ENCODE measurements at places on chromosomes 5 and 9.
A peak's percentile ranks its signal among the peaks of the same experiment; 100 is the strongest.

GRCh38 chr9:8315211-8315610, 515.6 kb upstream of the DMAC1 start:
- H3K27me3 ChIP-seq: no peaks in the 10 kb centered on the region
- no peaks in the 10 kb centered on the region for H3K4me1 ChIP-seq
- no peaks in the 10 kb centered on the region for H3K36me3 ChIP-seq
- DNase-seq: no peak

GRCh38 chr5:28864006-28864405, 1825.6 kb upstream of the CDH9 start:
- H3K27ac ChIP-seq: no peak overlapping the region
- H3K4me1 ChIP-seq: no peaks in the 10 kb centered on the region
- no peak overlapping the region for H3K4me3 ChIP-seq
- H3K36me3 ChIP-seq: no peaks in the 10 kb centered on the region

GRCh38 chr5:125696762-125697161, 726.4 kb upstream of the GRAMD2B start:
- H3K36me3 ChIP-seq: no peaks in the 10 kb centered on the region
- H3K4me1 ChIP-seq: no peaks in the 10 kb centered on the region
- no peak overlapping the region for H3K4me3 ChIP-seq

GRCh38 chr5:112546946-112547592, 128.0 kb upstream of the EPB41L4A start:
- no peak overlapping the region for H3K4me3 ChIP-seq
- H3K27me3 ChIP-seq: no peaks in the 10 kb centered on the region
- no peak overlapping the region for H3K27ac ChIP-seq
- no peaks in the 10 kb centered on the region for H3K36me3 ChIP-seq
- no peak for DNase-seq

DNA sequence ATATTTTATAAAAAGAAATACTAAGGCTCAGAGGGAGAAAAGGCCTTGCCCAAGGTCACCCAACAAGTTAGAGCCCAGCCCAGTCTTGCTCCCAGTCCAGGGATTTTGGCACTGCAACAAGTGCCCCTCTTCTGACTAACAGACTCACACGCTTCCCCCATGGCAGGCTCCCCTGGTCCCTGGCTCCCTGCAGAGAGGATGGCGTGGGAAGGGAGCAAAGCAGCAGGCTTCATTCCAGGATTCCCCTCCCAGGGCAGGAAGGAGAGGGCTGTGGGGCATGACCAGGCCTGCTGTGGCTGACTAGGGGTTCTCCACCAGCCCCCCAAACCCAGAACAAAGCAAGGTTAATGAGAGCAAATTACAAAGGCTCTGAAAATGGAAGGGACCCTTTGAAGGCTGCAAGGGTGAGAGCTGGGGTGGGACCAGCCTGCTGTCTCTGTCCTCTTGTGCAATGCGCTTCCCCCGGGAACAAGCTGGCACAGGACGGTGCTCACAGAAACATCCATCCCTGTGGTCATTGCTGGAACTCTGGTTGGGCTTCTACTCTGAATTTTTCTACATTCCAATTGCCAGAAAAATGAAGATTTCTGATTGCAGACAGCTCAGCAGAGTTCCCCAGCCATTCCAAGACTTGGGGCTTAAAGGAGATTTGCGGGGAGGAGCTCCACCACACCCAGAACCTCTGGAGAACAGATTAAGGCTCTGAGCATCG, 37.1 kb upstream of the FAT2 start:
- H3K4me1 ChIP-seq: no peaks in the 10 kb centered on the region
- no peak overlapping the region for H3K4me3 ChIP-seq
- no peaks in the 10 kb centered on the region for H3K36me3 ChIP-seq
- DNase-seq: no peak
- no peaks in the 10 kb centered on the region for H3K27me3 ChIP-seq
- H3K27ac ChIP-seq: no peak overlapping the region

GRCh38 chr5:139856714-139857113, 61.1 kb downstream of the PSD2 start:
- no peaks in the 10 kb centered on the region for H3K4me1 ChIP-seq
- no peaks in the 10 kb centered on the region for H3K36me3 ChIP-seq
- H3K27me3 ChIP-seq: no peaks in the 10 kb centered on the region
- no peak overlapping the region for H3K4me3 ChIP-seq
- DNase-seq: no peak
- H3K27ac ChIP-seq: no peak overlapping the region

- H3K36me3 ChIP-seq: no peaks in the 10 kb centered on the region
- no peak for DNase-seq
- H3K4me3 ChIP-seq: no peak overlapping the region
- no peaks in the 10 kb centered on the region for H3K4me1 ChIP-seq
- no peak overlapping the region for H3K27ac ChIP-seq
- no peaks in the 10 kb centered on the region for H3K27me3 ChIP-seq
Observed at GRCh38 chr5:150848271-150848670, 1.9 kb downstream of the IRGM start.

DNA sequence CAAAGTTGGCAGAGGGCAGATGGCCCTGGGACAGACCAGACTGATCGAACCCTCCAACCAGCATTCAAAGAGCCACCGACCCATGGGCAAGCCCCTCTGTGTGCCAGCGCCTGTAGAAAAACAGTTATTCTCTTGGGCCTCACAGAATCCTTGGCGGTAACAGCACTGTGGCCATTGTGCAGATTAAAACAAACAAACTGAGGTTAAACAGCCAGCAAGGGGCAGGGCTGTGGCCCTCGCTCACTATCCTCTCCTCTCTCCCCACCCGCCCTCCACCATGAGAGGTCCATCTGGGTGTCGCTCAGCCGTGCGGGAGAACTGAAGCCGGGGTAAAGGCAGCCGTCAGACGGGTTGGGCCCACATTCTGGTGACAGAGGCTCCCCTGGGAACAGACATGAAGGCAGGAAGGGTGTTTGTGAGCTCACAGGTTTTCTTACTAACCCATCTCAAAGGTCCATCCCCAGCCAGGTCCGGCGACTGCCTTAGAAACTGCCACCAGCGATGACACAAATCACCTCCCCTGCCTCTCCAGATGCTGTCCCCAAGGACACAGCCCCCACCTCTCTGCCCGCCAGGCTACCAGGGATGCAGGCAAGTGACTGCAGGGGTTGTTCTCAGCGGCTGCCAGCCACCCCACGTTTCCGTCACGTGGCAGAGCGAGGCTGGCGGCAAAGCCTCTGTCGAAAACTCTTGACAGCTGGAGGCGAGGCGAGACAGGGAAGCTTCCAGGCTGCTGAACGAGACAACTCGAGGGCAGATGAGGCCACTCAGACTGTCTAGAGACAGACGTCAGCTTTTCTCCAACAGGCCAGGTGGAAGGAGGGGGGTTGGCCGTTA, 75.8 kb upstream of the SARDH start:
- H3K4me1 ChIP-seq: no peaks in the 10 kb centered on the region
- H3K4me3 ChIP-seq: no peak overlapping the region
- peak; percentile 71 for DNase-seq
- peak overlapping the region; percentile 34 for H3K27ac ChIP-seq
- no peaks in the 10 kb centered on the region for H3K27me3 ChIP-seq

- H3K4me3 ChIP-seq: no peak overlapping the region
- H3K27ac ChIP-seq: peak overlapping the region; percentile 9
- H3K36me3 ChIP-seq: no peaks in the 10 kb centered on the region
- H3K27me3 ChIP-seq: no peaks in the 10 kb centered on the region
- DNase-seq: no peak
- H3K4me1 ChIP-seq: peaks cover 26% of the 10 kb centered on the region
Observed at GRCh38 chr9:7368410-7369292, 430.9 kb downstream of the DMAC1 start.

GRCh38 chr5:107217721-107218130, 453.0 kb downstream of the EFNA5 start:
- H3K36me3 ChIP-seq: no peaks in the 10 kb centered on the region
- DNase-seq: peak; percentile 85
- H3K27ac ChIP-seq: no peak overlapping the region
- H3K4me1 ChIP-seq: no peaks in the 10 kb centered on the region
- no peak overlapping the region for H3K4me3 ChIP-seq

- no peak overlapping the region for H3K4me3 ChIP-seq
- no peaks in the 10 kb centered on the region for H3K4me1 ChIP-seq
- H3K36me3 ChIP-seq: no peaks in the 10 kb centered on the region
- H3K27ac ChIP-seq: no peak overlapping the region
- H3K27me3 ChIP-seq: no peaks in the 10 kb centered on the region
Observed at GRCh38 chr5:122770477-122770876, 4.4 kb upstream of the SNX2 start.

DNA sequence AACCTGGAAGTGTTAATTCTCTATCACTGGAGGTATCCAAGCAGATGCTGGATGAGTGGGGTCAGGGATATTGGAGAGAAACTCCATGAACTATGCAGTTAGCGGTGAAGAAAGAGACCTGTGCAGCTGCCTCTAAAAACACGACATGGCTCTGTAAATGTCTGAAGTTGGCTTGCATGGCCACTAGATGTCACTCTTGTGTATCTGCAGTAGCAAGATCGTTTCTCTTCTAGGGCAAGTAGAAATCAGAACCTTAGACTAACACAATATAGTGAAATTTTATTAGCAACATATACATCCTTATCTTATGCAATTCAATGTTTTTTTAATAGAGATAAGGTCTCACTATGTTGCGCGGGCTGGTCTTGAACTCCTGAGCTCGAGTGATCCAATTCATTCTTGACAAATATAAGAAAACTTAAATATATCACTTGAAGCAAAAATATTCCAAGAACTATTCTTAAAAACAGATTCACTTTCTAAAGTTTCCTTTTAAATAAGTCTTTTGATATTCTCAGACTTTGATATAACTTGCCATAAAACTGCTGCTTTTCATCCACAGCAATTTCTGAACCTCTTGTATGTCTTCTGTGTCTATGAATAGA, 2.9 kb downstream of the OR2S2 start:
- no peak overlapping the region for H3K27ac ChIP-seq
- DNase-seq: no peak
- H3K4me3 ChIP-seq: no peak overlapping the region
- H3K4me1 ChIP-seq: peaks cover 7% of the 10 kb centered on the region

GRCh38 chr9:127505396-127506116, 54.2 kb downstream of the LRSAM1 start:
- H3K27me3 ChIP-seq: no peaks in the 10 kb centered on the region
- H3K4me3 ChIP-seq: no peak overlapping the region
- H3K4me1 ChIP-seq: peaks cover 4% of the 10 kb centered on the region
- peak overlapping the region; percentile 74 for H3K27ac ChIP-seq
- H3K36me3 ChIP-seq: peaks cover 99% of the 10 kb centered on the region
- DNase-seq: no peak

All from upper lobe of left lung (tissue), 6 donors.